ENCODE measurements at places on chromosomes 3 and 15.

- DNase-seq, result no peak
Observed at GRCh38 chr3:4822568-4822967, 156.7 kb upstream of the BHLHE40 start.

DNA sequence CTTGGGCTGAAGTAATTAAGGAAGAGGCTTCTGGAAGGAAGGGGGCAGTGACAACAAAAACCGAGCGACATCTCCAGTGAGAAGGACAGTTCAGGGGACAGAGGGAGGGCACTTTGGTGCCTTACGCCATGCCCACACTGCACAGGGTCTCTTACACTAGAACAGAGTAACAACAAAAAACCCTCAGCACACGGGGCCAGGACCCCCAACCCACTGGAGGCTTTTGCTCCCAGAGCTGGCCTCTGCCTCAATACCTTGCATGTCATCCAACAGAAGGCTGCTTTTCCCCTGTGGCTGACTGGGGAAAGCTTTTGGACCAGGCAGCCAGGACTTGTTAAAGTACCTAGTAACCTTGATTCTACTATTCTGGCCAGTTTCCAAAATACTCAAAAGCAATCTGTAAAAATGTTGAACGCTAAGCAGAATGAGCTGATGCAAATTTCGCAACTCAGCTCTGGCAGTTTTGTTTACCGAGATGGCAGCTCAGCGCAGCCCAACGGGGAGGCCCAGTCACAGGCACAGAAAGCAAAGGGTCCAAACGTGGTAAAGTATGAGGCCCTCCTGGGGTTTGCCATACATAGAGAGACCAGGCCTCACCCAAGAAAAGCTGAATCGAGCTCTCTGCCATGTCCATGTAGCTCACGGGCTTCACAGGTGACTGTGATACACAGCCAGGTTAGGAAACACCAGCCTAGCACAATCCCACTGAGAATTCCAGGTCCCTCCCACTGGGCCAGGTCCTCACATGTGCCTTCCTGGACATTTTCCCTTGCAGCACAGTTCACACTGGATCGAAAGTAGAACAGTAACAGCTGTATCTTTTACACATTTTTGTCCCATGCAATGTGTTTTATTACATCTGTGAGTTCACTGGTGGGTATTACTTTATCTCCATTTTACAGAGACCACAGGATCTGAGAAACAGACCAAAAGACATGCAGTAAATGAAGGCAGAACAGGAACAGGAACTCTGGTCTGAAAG is 6.0 kb downstream of the CHCHD4 start:
- no peak for DNase-seq

GRCh38 chr3:120753810-120754209 is 11.3 kb downstream of the GTF2E1 start:
- DNase-seq, result no peak

DNA sequence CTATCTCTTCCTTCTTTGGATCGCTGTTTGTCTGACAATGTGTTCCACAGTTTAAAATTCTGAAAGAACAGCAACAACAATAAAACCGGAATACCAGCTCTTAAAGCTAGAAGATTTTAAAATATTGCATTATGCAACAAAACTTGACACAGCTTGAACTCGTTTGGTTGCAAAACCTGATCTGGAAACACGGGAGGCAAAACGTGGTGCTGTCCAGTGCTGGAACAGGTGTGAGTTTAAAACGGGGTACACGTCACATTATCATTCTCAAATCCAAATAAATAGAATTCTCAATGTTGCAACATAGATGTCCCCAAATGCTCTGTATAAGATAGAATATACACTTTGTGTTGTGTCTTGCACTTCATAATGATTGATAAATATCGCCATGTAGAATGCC is 110.9 kb upstream of the LYSMD4 start:
- DNase-seq, result no peak

DNA sequence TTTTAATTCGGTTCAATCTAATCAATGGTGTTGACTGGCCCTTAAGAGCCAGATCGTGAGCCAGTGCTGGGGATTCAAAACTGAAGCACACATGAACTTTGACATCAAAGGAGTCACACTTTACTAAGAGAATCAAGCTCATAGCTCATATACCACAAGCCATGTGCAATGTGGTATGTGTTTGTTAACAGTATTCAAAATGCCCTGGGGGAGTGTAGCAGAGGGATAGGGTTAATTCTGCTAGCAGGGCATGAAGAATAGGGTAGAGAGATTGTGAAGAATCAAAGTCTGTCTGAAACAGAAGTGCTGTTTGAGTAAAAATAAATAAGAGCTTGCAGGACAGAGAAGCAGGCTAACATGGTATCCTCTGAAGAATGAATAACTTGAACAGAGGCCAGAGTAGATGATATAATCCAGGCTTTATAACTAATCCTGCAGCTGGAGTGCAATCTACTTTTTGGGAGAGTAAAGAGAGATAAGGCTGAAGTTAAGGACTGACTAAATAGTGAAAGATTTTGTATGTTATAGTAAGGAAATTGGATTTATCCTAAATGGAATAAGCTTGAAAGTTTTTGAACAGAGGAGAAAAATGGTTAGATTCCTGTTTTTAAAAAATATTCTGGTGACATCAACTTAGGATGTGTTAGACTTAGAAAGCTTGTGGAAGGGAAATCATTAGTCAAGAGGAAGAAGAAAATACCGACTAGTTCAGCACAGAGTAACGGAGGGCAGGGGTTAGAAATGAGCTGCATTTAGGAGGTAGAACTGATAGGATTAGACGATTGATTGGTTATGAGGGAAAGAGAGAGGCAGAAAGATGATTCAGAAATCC is 292.0 kb downstream of the NFKBIZ start:
- no peak for DNase-seq

DNA sequence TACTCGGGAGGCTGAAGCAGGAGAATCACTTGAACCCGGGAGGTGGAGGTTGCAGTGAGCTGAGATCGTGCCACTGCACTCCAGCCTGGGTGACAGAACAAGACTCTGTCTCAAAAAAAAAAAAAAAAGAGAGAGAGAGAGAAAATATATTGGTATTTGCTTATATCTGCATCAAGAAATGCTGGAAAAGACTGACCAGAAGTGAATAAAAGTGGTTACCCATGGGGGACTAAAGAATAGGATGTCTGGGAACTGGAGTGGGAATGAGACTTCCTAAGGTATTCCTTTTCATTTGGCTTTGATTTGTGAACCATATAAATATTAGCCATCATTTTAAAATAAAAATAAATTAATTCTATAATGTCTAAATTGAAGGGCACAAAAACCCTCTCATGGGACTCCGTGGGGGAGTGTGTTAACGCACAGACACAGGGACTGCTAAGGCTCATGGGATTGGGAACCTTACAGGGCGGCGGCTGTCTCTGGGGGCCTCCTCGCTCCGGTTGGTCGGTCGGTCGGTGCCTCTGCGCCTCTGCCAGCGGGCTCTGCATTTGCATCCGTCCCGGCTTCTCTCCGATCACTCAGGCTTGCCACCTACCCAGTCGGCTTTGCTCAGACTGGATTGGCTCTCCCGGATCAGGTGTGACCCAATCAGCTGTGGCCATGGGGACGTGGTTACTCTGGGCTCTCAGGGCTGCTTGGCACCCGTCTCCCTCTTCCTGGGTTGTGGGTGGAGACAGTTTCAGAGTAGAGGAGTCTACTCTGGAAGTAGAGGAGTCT is 12.7 kb upstream of the TSPAN3 start:
- no peak for DNase-seq

DNA sequence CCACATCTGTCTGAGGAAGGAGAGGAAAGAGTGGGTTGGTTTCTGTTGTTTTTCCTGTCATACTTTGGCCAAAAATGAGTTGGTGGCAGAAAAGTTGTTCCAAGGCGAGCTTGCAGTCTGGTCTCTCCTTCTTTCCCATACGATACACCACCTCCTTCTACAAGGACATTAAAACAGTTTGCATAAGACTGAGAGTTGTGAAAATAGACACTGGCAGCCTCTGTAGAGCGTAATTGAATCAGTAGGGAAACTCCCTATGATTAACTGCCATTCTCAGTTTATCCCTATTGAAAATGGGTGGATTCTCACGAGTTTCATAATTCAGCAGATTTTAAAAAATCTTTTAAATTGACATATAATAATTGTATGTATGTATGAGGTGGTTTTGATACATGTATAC is 3.7 kb upstream of the LSG1 start:
- DNase-seq, result no peak

DNA sequence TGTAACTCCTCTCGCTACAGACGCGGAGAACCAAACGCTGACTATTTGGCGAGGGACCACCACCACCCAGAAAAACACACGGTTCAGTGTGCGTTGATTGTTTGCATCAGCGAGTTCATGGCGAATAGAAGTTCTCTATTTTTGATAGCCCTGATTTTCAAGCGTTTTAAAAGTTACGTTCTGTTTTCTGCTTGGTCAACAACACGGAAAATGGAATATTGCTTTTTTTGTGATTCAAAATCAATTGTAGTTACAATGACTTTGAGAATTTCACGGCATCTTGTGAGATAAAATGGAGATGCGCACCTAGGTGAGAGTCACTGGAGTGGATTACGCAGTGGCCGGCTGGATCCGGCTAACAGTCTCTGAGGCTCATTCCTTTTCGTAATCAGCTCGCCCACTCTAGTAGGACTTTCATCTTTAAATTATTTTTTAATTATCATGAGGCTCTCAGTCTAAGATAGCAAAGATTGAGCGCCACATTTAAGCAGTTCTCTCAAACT is 54.8 kb downstream of the CCDC54 start:
- DNase-seq, result peak; percentile 28

GRCh38 chr3:55646121-55646520 is 159.0 kb upstream of the WNT5A start:
- DNase-seq, result no peak

- no peak for DNase-seq
Observed at GRCh38 chr15:38706956-38707355, 142.3 kb upstream of the RASGRP1 start.

- no peak for DNase-seq
Observed at GRCh38 chr3:23036728-23037127, 166.4 kb upstream of the UBE2E2 start.

- DNase-seq, result no peak
Observed at GRCh38 chr3:116198087-116198486, 247.2 kb downstream of the LSAMP start.

GRCh38 chr3:9623148-9623547 is 26.2 kb upstream of the MTMR14 start:
- DNase-seq, result no peak

DNA sequence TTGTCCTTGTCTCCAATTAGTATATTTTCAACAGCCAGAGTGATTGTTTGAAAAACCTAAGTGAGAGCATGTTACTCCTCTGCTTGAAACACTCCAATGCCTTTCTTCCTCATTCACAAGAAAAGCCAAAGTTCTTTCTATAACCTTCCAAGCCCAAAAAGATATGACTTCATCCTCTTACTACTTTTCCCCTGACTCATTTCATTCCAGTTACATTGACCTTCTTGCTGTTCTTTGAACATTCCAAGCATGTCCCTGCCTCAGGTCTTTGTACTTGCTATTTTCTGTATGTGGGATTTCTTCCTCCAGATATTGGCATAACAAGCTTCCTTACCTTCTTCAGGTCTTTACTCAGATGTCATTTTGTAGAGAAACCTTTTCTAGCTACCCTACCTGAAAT is 28.3 kb downstream of the EHHADH start:
- no peak for DNase-seq

DNA sequence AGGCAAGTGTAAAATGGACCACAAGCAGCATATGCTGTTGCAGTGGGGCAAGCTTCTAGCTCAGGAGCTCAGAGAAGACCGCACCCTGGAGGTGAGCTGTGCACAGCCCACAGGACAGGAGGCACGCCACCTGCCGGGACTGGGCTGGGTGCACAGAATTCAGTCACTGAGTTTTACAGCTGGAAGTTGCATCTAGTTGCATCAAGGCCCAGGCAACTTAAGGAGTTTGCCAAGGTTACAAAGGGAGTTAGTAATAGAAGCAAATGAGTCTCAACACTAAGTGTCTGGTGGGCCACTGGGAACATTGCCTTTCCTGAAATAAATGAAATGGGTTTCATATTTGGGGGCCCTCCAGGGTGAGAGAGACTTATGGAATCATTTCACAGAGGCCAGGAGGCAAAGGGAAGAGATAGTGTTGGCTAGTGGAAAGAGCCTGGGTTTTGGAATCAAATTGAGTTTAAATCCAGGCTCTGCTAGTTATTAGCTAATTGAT is 36.0 kb upstream of the TIMP4 start:
- DNase-seq, result no peak

DNA sequence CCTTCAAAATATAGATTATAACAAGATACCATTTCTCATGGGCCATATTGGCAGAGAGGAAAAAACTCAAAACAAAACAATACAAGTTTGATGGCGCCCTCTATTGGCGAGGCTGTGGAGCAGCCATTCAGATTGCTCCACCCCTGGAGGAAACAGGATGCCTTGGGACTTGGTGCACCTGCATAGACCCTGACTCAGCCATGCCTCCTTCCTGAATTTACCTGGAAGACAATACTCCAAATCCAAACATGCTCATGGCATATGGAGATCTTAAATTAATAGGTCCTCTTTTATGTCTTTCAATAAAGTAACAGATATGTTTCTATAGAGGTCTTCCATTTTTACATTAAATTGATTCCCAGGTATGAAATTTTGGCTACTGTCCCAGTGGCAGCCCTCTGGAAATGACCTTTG is 90.0 kb downstream of the APBA2 start:
- DNase-seq, result no peak

DNA sequence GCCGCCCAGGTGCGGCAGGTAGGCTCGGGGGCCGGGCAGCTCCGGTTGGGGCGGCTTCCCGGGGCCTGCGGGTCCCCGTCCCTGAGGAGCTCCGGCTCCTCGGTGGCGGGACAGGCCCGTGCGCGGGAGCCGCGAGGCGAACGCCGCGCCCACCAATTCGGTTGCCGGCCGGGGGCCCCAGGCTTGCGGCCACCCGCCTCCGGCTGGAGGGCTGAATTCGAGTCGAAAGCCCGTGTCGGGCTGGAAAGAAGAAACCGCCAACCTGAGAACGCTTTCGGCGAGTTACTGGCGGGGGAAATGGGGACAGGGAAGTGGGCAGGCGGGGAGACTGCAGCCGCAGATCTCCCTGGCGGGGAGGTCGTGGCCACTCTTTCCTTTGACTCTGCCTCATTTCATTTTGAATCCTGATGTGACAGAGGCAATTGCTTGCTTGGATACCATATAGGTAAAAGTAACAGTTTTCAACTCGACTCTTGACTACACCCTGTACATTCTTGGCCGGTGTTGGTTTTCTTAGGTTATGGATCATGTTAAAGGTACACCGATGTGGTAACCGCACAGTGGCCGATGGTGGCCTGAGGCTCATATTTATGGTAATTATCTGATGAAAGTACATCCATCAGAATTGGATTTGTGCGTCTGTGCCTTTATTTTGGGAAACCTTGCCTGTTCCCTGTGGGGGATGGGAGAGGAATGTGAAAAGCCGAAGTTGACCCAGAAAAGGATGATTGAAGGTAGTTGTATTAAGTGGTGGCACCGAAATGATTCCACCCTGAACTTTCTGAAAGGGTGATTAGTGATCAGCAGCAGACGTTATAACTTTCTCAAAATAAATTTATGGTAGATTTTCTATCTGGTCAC is 1.7 kb downstream of the B3GNT5 start:
- DNase-seq, result no peak

- DNase-seq, result no peak
Observed at GRCh38 chr15:54064365-54064764, 86.1 kb downstream of the UNC13C start.

GRCh38 chr3:74129056-74129455 is 485.4 kb downstream of the CNTN3 start:
- DNase-seq, result no peak

Data from left renal cortex interstitium (tissue), 4 donors.